Karpas-422 (cell line): ENCODE measurements at places on chromosomes 5 and 9. TPM values are rescaled to one million over a fixed set of nuclear protein-coding genes. Genes with fewer than 3 reads are reported as not detected.
A peak's percentile ranks its signal among the peaks of the same experiment; 100 is the strongest.

- peaks cover 8% of the 10 kb centered on the region for H3K4me1 ChIP-seq
- H3K27ac ChIP-seq: no peak overlapping the region
- H3K36me3 ChIP-seq: no peaks in the 10 kb centered on the region
- no peak for DNase-seq
Observed at GRCh38 chr5:137024044-137024443, 475.1 kb downstream of the SPOCK1 start.

DNA sequence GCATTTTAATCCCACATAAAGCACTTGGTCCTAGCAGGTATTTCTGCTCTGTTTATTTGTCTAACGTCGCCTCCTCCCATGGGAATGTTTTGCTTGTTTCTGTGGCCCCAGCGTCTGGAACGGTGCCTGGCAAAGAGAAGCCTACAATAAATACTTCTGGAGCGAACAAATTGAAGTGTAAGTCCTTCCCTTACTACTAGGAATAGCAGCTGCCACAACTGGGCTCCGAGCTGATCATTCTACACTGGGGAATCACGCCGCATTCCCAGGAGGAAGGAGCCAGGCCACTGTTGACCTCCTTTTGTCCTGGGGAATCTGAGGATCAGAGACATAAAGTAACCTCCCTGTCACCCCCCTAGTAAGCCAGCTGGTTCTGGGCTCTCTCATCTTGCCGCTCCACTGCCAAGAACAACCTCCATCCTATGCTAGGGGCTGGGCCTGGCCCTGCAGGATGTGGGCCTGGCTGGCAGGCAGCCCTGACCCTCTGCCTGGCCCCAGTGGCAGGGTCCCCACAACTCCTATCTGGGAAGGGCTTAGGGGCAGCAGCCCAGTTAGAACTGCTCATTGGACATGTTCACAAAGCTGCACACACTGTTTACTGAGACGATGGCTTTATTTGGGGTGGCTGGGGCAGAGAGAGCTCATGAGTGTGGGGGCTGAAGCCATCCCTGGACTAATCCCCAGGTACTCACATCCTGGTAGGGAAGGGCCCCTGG is 82.8 kb downstream of the GTF3C4 start:
- no peaks in the 10 kb centered on the region for H3K27me3 ChIP-seq
- no peak for DNase-seq
- no peak overlapping the region for H3K27ac ChIP-seq
- no peaks in the 10 kb centered on the region for H3K4me1 ChIP-seq

Gene SCGB3A2
- total RNA-seq: not detected in 2 replicates

GRCh38 chr5:150441813-150442698 is 7.5 kb downstream of the RPS14 start:
- H3K4me3 ChIP-seq: no peak overlapping the region
- H3K27ac ChIP-seq: no peak overlapping the region
- no peaks in the 10 kb centered on the region for H3K4me1 ChIP-seq
- no peaks in the 10 kb centered on the region for H3K27me3 ChIP-seq
- DNase-seq: no peak
- H3K36me3 ChIP-seq: peaks cover 36% of the 10 kb centered on the region

Gene OR1J4
- total RNA-seq: not detected in 2 replicates

DNA sequence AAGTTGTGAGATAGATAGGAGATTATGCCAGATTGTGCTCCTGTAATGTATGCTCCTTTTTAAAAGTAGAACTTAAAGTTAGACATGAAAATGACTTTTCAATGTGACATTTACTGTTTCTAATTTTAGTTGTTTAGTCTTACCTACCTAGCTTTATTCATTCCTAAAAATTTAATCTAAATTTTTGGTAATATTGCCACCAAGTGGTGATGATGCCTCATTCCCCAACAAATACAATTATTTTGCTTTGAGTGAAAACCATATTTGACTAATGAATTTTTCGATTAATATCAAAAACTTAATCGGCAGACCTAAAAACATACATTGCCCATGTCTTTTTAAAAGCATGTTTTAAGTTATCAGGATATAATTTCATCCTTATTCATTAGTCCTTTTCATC is 25.6 kb downstream of the PPWD1 start:
- DNase-seq: no peak
- no peak overlapping the region for H3K4me3 ChIP-seq
- H3K36me3 ChIP-seq: peaks cover 69% of the 10 kb centered on the region; the same call in 1 of the 2 replicates
- H3K4me1 ChIP-seq: no peaks in the 10 kb centered on the region
- no peak overlapping the region for H3K27ac ChIP-seq

Gene SPINK5
- not detected in 2 replicates for total RNA-seq

- H3K27me3 ChIP-seq: no peaks in the 10 kb centered on the region
- H3K4me3 ChIP-seq: no peak overlapping the region
- H3K36me3 ChIP-seq: no peaks in the 10 kb centered on the region
- no peak overlapping the region for H3K27ac ChIP-seq
- H3K4me1 ChIP-seq: no peaks in the 10 kb centered on the region
Observed at GRCh38 chr9:87599901-87600610, 102.4 kb downstream of the DAPK1 start.

DNA sequence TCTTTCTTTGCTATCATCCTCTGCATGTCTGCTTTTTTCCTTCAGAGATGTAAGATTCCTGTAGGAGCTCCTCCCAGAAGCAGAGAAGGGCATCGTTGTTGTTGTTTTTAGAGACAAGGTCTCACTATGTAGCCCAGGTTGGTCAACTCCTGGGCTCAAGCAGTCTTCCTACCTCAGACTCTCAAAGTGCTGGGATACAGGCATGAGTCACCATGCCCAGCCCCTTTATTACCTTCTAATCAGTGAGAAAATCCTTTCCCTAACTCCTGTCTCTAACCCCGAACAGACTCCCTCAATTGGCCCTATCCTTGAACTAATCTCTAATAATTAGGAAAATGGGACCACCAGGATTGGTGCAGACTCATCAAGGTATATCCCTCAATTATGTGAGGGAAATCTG is 64.4 kb downstream of the GALNT10 start:
- H3K4me1 ChIP-seq: no peaks in the 10 kb centered on the region
- no peak for DNase-seq
- no peaks in the 10 kb centered on the region for H3K27me3 ChIP-seq
- no peak overlapping the region for H3K27ac ChIP-seq

DNA sequence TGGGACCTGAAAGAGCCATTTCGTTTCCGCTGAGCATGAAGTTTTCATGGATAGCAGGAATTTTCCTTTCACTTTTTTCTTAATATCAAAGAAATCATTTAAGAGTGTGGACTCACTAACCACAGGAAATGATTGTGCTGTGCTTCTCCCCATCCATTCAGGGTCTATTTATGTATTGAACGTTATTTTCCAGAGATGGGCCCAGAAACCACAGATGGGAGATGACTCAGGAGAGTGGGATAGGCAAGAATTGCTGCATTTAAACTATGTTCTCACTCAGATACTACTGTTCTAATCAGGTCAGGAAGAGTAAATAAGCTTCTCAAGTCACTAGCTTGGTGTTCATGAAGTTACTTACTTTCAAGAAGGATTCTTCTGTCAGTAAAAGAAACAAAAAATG is 763.8 kb downstream of the DTWD2 start:
- H3K27ac ChIP-seq: no peak overlapping the region
- no peak overlapping the region for H3K4me3 ChIP-seq
- no peaks in the 10 kb centered on the region for H3K27me3 ChIP-seq
- DNase-seq: no peak
- H3K36me3 ChIP-seq: no peaks in the 10 kb centered on the region

DNA sequence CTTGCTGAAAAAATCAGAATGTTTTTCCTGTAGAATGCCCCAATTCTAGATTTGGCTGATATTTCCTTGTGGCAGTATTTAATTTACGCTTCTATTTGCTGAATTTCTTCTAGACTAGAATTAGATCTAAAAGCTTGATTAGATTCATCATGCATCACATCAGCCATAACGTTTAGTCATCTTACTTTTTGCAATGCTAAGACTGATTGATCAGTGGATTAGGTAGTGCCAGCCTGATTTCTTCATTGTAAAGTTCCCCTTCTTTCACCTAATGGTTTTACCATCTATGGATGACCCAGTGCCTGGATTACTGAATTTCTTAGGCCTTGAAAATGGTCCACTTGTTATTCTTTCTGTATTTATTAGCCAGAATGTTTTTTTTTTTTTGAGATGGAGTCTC is 83.9 kb downstream of the PBX3 start:
- H3K27ac ChIP-seq: no peak overlapping the region
- no peak overlapping the region for H3K4me3 ChIP-seq
- no peak for DNase-seq

GRCh38 chr5:78595458-78595921 is 53.1 kb downstream of the LHFPL2 start:
- H3K4me3 ChIP-seq: no peak overlapping the region
- H3K27me3 ChIP-seq: no peaks in the 10 kb centered on the region
- no peaks in the 10 kb centered on the region for H3K4me1 ChIP-seq
- no peak overlapping the region for H3K27ac ChIP-seq
- no peaks in the 10 kb centered on the region for H3K36me3 ChIP-seq
- no peak for DNase-seq

Gene ZBTB26
- total RNA-seq: 7.6 and 21.8 TPM in 2 replicates

DNA sequence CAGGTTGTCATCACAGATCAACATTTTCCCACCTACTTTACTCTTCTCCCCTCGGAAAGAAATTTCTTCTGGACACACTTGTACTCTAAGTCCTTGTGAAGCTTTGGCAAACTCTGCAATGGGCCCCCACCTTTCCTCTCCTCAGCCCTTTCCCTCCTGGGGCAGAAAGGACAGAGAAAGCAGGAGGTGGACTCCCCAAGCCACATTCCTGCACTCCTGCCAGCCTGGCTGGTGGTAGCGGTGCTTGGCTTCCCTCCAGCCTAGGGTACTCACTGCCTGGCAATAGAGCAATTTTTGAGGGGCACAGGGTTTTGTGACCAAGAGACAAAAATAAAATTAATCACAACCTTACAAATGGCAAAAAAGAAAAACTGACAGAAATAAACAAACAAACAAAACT is 451.4 kb downstream of the ZSWIM6 start:
- H3K27ac ChIP-seq: no peak overlapping the region
- DNase-seq: no peak
- H3K4me3 ChIP-seq: no peak overlapping the region
- H3K36me3 ChIP-seq: no peaks in the 10 kb centered on the region

Gene KIAA1191
- 40.8 and 57.5 TPM in 2 replicates for total RNA-seq

GRCh38 chr9:35070823-35071813 is 1.3 kb downstream of the VCP start:
- DNase-seq: peak; percentile 76
- peak overlapping the region; percentile 96 for H3K27ac ChIP-seq
- no peaks in the 10 kb centered on the region for H3K27me3 ChIP-seq
- peak overlapping the region; percentile 94 for H3K4me3 ChIP-seq

Gene PTAR1
- total RNA-seq: 53.9 and 73.1 TPM in 2 replicates

Gene ABCA1
- total RNA-seq: 2.6 and 4.7 TPM in 2 replicates

Gene TAF11L3
- not detected in 2 replicates for total RNA-seq

GRCh38 chr5:73902327-73903051 is 276.5 kb downstream of the ARHGEF28 start:
- no peaks in the 10 kb centered on the region for H3K27me3 ChIP-seq
- no peak overlapping the region for H3K27ac ChIP-seq
- H3K4me3 ChIP-seq: no peak overlapping the region
- peak; percentile 84 for DNase-seq
- H3K36me3 ChIP-seq: no peaks in the 10 kb centered on the region
